GM23338 (cell line): ENCODE measurements at places on chromosomes 1 and 21. TPM values are rescaled to one million over a fixed set of nuclear protein-coding genes. Genes with fewer than 3 reads are reported as not detected.

FNDC5 gene
- 0.28 and 1.0 TPM in 2 replicates for polyA plus RNA-seq

FAM20B gene
- 4.7 and 5.3 TPM in 2 replicates for polyA plus RNA-seq

CHRNB2 gene
- polyA plus RNA-seq: 0.73 and 0.92 TPM in 2 replicates

TCEA3 gene
- polyA plus RNA-seq: 0.19 TPM in 1 of 2 replicates, not detected in the other

CDK18 gene
- polyA plus RNA-seq: 17.3 and 21.1 TPM in 2 replicates

CD52 gene
- polyA plus RNA-seq: 7.3 and 9.6 TPM in 2 replicates

C8B gene
- not detected in 2 replicates for polyA plus RNA-seq

MAP7D1 gene
- 13.8 and 14.7 TPM in 2 replicates for polyA plus RNA-seq

NUAK2 gene
- 7.7 and 7.8 TPM in 2 replicates for polyA plus RNA-seq

SLC22A15 gene
- 2.2 and 2.7 TPM in 2 replicates for polyA plus RNA-seq

S100A12 gene
- not detected in 2 replicates for polyA plus RNA-seq

IFI16 gene
- polyA plus RNA-seq: 1.3 and 2.1 TPM in 2 replicates

POU3F1 gene
- 3.6 and 6.0 TPM in 2 replicates for polyA plus RNA-seq

THEM4 gene
- polyA plus RNA-seq: 19.5 and 20.4 TPM in 2 replicates

CLCA4 gene
- not detected in 2 replicates for polyA plus RNA-seq

ADCY10 gene
- polyA plus RNA-seq: not detected in 2 replicates

TNN gene
- polyA plus RNA-seq: 0.09 and 0.18 TPM in 2 replicates

TSPEAR gene
- polyA plus RNA-seq: 0.45 and 0.92 TPM in 2 replicates

ZNF593OS gene
- polyA plus RNA-seq: 0.68 and 1.1 TPM in 2 replicates

SIK1 gene
- polyA plus RNA-seq: 0.14 and 0.31 TPM in 2 replicates

STUM gene
- polyA plus RNA-seq: 0.23 and 0.40 TPM in 2 replicates

PCBP3 gene
- polyA plus RNA-seq: 6.5 and 7.1 TPM in 2 replicates

RHD gene
- 0.26 and 0.31 TPM in 2 replicates for polyA plus RNA-seq

LCE3E gene
- polyA plus RNA-seq: not detected in 2 replicates

RGS18 gene
- polyA plus RNA-seq: not detected in 2 replicates

GUCA2A gene
- polyA plus RNA-seq: not detected in 2 replicates

ADGRL4 gene
- 0.31 and 0.32 TPM in 2 replicates for polyA plus RNA-seq

XPR1 gene
- 7.3 and 9.3 TPM in 2 replicates for polyA plus RNA-seq

OR6N1 gene
- not detected in 2 replicates for polyA plus RNA-seq

RNU1-1 gene
- not detected in 2 replicates for polyA plus RNA-seq

SYPL2 gene
- 0.40 and 0.56 TPM in 2 replicates for polyA plus RNA-seq

CRYBG2 gene
- polyA plus RNA-seq: 17.6 and 19.4 TPM in 2 replicates

HOOK1 gene
- 19.4 and 27.4 TPM in 2 replicates for polyA plus RNA-seq

NR5A2 gene
- 4.4 and 4.5 TPM in 2 replicates for polyA plus RNA-seq

RAB3B gene
- 16.3 and 18.3 TPM in 2 replicates for polyA plus RNA-seq

PARS2 gene
- polyA plus RNA-seq: 5.9 and 6.5 TPM in 2 replicates

NUDT4B gene
- polyA plus RNA-seq: not detected in 2 replicates

ACOT11 gene
- 1.6 and 2.0 TPM in 2 replicates for polyA plus RNA-seq

MIXL1 gene
- polyA plus RNA-seq: 0.66 and 1.0 TPM in 2 replicates

RAP1GAP gene
- polyA plus RNA-seq: 4.3 and 5.0 TPM in 2 replicates

S100A7 gene
- not detected in 2 replicates for polyA plus RNA-seq

PLA2G5 gene
- polyA plus RNA-seq: not detected in 2 replicates

OR1C1 gene
- polyA plus RNA-seq: 0.21 TPM in 1 of 2 replicates, not detected in the other

FAM3B gene
- polyA plus RNA-seq: 2.5 and 3.6 TPM in 2 replicates

WNT2B gene
- 0.37 and 0.50 TPM in 2 replicates for polyA plus RNA-seq

GCSAML gene
- polyA plus RNA-seq: not detected in 2 replicates

ARHGEF10L gene
- 12.1 and 13.4 TPM in 2 replicates for polyA plus RNA-seq

CFAP141 gene
- not detected in 2 replicates for polyA plus RNA-seq

A3GALT2 gene
- not detected in 2 replicates for polyA plus RNA-seq

NHLH2 gene
- 1.8 and 1.9 TPM in 2 replicates for polyA plus RNA-seq

BTBD19 gene
- 0.33 and 0.37 TPM in 2 replicates for polyA plus RNA-seq

SLC5A3 gene
- 5.7 and 6.2 TPM in 2 replicates for polyA plus RNA-seq

RNF2 gene
- 27.9 and 33.3 TPM in 2 replicates for polyA plus RNA-seq

PIGR gene
- polyA plus RNA-seq: not detected in 2 replicates

TNFRSF25 gene
- 13.6 and 15.2 TPM in 2 replicates for polyA plus RNA-seq
